Adrenal gland (tissue), 19 donors: ENCODE measurements at places on chromosomes 2 and 18. TPM values are rescaled to one million over a fixed set of nuclear protein-coding genes. Genes with fewer than 3 reads are reported as not detected.

GRCh38 chr2:44833171-44834069 lies 108.1 kb upstream of the SIX3 start:
- no peak for DNase-seq

DNA sequence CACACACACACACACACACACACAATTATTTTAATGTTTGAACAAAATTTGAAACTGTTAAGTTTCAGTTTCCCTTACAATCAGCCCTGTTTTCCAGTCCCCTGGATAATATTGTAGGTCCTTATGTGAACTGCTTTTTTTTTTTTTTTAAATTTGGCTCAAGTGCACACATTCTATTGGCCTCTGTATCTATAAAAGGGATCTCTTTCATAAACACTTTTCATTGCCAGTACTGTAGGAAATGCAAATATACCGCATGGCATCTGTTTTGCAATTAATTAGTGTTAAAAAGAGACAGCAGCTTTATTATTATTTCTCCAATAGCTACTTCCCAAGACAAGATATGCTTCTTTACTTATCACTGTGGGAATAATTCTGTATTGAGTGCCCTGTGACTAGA lies 738.7 kb downstream of the EPHA4 start:
- no peak for DNase-seq

DNA sequence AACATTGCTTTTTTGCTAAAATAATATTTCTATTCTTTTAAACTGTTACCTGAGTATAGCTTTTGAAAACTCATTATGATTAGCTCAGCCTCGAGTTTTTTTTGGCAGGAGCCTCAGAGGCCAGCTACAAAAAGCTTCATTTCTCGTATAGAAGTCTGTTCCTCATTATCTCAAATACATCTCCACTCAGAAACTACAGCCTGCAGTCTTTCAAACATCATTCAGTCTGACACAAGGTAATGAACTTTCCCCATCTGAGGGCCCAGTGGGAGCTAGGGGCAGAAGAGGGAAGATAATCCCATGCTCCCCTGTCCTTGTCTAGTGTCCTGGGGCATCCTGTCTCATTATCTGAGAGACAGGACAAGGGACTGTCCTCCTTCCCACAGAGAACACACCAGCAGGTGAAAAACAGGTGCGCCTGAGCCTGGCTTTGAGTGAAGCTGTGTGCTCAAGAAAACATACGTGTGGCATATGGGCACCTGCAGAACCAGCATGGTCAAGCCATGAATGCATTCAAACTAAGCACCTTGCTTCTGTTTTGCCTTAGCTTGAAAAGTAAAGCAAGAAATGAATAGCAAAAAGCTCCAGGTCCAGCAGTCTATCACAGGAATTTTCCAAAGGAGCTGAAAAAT lies 247.5 kb downstream of the MREG start:
- DNase-seq: no peak

- no peak for DNase-seq
Observed at GRCh38 chr2:136916131-136916530, 150.8 kb downstream of the THSD7B start.

GRCh38 chr2:239267288-239267951 lies 133.4 kb downstream of the HDAC4 start:
- peak; percentile 62 for DNase-seq

DNA sequence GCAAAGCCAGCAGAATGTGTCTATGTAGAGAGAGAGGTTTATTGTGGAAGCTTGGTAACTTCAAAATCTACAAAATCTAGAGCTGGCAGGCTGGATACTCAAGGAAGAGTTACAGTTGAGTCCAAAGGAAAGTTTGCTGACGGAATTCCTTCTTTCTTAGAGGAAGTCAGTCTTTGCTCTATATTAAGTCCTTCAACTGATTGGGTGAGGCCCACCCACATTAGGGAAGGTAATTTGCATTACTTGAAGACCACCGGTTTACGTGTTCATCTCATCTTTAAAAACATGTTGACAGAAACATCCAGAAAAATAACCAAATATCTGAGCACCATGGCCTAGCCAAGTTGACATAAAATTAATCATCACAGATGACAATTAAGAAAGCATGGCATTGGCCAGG lies 101.5 kb downstream of the TEX51 start:
- no peak for DNase-seq

DNA sequence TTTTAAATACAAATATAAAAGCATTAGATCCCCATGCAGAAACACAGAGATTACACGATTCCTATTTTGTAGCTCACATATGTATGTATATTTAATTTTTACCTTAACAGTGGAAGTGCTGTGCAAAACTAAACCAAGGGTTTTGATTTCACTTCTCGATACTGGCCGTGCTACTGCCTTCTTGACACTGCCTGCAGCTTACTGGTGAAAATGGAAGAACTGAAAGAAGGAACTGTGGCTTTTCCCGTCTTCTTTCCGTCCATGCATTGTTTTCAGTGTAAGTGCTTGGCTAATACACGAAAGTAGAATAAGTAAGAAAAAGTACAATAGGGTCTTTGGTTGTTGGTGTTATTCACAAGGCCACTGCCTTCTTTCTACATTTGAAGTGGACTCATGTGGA lies 129.5 kb downstream of the NDUFA10 start:
- no peak for DNase-seq

GRCh38 chr2:134262684-134263083 lies 8.8 kb downstream of the MGAT5 start:
- DNase-seq: no peak

GRCh38 chr2:207045531-207045930 lies 106.2 kb downstream of the CPO start:
- DNase-seq: no peak

ST8SIA5 gene
- 55.2 TPM for total RNA-seq

GALR1 gene
- total RNA-seq: not detected

GNAL gene
- 2.4 TPM for total RNA-seq

KANSL1L gene
- total RNA-seq: 24.5 TPM
